Esophagus squamous epithelium (tissue), 5 donors: ENCODE measurements at places on chromosomes 12 and 14.

DNA sequence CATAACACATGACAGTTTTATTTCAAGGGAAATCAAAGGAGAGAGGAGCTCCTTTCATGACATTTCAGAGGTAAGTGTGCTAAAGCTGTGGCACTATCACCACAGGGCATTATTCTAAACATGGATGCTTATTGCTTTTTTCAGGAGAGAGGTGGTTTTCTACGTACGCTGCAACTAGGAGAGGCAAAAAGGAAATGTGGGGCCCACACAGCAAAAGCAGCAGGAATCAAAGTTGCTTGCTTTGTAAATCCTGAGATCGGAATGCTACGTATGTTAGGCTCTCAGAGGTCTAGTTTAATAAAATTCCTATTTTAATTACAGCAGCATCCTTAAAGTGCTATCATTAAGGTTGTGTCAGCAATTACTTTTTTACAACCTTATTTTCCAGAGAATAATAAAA lies 55.0 kb upstream of the GRIP1 start:
- DNase-seq: no peak

GRCh38 chr12:121649819-121650353 lies 19.6 kb downstream of the MORN3 start:
- DNase-seq: no peak

DNA sequence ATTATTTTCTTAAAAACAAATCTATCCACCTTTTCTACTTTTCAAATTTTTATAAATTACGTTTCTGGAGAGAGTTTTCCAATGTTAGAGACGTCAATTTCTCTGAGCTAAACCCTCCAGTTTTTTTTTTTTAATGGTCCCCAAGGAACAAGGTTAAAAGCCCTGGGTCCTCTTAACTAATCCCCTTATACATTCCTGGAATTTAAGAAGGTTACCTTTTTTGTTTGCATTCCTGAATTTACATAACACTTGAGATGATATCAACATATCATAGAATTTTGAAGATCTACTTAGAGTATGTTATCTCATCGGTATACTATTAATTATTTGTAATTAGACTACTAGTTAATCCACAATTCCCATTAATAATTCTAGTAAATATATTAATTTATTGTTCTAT lies 662.2 kb upstream of the LRFN5 start:
- DNase-seq: no peak

GRCh38 chr12:112206944-112207343 lies 81.6 kb downstream of the TRAFD1 start:
- DNase-seq: no peak

DNA sequence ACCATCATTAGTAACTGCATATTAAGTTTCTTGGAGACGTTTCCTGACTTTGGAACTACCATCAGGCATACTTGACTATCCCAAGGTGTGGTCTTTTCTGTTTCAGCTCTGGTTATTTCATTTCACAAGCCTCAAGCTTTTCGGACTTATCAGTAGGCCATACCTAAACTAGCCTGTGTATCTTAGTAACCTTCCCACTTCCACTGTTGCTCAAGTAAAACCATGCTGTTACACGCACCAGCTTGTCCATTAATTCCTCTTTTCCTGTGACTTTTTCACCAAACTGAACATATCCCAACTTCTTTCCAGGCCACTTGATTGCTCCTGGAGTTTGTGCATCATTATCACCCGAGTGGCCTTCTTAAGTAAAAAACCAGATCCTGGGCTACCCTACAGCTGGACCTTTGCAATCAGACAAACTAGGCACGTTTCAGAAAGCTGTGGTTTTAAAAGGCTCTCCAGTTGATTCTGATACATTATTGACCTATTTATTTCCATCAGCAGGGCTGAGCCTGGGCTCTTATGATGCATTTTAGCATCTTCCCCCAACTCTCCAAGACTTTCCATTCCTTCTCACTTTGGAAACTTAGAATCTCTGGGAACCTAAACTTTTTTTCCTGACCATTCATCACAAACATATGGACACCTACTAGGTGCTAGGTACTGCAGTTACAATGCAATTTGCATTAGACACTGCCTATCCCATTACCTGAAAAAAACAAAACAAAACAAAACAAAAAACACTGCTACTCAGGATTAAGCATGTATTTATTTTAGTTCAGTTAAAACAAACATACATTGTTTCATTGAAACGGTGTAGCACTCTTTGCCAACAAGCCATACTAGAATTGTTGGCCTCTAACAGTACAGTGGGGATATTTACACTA lies 14.9 kb downstream of the SLC38A2 start:
- no peak for DNase-seq

DNA sequence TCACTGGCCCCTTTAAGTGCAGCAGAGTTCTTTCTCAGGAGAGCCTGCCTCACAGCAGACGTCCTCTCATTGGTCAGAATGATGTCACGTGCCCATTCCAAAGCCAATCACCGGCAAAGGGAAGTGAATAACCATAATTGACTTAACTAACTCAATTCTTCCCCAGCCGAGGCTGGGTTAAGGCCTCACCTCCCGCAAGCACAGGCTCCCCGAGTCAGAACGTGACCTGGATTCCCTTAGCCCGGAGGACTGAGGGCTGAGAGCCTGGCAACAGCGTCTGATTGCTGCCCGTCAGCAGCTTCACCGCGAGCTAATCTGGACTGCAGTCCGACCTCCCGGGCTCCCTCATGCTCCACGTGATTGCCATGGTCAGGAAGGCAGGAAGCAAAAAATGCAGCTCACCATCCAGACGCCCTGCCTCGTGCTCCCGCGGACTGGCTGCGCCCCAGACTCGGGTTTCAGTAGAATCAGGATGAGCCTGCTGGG lies 92.1 kb upstream of the FZD10 start:
- DNase-seq: no peak

GRCh38 chr12:104248444-104248843 lies 32.9 kb downstream of the TXNRD1 start:
- DNase-seq: no peak

DNA sequence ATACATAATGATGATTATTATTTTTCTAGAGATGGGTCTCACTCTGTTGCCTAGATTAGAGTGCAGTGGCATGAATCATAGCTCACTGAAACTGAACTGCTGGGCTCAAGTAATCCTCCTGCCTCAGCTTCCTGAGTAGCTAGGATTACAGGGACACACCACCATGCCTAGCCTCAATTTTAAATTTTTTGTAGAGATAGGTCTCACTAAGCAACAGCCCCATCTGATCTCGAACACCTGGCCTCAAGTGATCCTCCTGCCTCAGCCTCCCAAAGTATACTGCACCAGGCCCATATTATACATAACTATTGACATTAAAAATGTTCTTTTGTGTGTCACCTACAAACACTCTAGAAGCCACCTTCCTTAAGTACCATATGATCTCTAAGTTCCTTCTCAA lies 3.4 kb downstream of the TXNRD1 start:
- DNase-seq: no peak

GRCh38 chr14:51862860-51863259 lies 2.4 kb downstream of the GNG2 start:
- no peak for DNase-seq

DNA sequence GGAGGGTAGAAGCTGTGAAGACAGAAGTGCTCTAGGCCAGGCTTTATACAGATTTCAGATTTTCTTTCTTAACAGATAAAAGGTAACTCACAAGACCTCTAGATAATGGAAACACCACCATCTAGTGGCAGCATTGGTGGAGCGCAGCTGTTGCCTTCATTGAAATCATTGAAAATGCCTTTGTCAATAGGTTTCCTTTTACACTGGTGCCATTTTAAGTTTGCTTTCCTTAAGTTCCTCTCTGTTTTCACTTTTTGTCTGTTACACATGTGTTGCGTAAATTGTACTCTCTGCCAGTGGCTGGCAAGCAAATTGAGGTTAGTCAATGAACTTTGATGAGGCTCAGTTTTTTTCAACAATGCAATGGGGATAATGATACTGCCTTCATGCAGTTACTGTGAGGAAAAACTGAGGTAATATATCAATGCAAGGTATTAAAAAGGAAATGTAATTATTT lies 31.1 kb downstream of the ALDH1L2 start:
- no peak for DNase-seq

GRCh38 chr12:130506844-130507243 lies 169.2 kb downstream of the PIWIL1 start:
- no peak for DNase-seq

GRCh38 chr12:28294300-28294699 lies 104.0 kb downstream of the CCDC91 start:
- DNase-seq: no peak

- DNase-seq: no peak
Measured at GRCh38 chr12:59548930-59549329, 46.9 kb upstream of the SLC16A7 start.

DNA sequence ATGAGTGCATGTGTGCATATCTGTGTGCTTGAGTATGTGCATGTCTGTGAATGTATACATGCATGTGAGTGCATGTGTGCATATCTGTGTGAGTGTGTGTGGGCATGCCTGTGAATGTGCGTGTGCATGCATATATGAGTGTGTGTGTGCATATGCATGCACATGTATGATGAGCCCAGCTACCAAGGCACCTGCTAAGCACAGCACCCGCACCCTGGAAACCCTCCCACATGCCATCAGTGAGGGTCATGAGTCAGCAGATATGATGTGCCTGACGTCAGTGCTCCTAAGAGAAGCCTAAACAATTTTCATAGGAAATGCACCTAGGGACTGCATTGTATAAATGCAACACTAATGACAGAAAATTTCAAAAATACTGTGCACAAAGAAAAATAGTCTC lies 151.1 kb downstream of the KIF26A start:
- DNase-seq: no peak

GRCh38 chr12:26247873-26248272 lies 52.5 kb downstream of the SSPN start:
- DNase-seq: no peak

DNA sequence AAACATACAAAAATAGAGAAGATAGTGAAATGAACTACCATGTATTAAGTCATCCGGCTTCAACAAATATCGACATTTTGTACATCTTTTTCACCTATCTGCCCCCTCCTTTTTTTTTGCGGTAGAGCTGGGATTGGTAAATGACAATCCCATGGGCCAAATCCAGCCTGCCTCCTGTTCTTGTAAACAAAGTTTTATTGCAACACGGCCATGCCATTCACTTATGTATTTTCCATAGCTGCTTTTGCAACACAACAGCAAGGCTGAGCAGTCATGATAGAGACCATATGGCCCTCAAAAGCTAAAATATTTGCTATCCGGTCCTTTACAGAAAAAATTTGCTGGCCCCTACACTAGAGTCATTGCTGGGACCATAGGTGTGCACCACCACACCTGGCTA lies 58.1 kb upstream of the PLEKHG3 start:
- DNase-seq: no peak

DNA sequence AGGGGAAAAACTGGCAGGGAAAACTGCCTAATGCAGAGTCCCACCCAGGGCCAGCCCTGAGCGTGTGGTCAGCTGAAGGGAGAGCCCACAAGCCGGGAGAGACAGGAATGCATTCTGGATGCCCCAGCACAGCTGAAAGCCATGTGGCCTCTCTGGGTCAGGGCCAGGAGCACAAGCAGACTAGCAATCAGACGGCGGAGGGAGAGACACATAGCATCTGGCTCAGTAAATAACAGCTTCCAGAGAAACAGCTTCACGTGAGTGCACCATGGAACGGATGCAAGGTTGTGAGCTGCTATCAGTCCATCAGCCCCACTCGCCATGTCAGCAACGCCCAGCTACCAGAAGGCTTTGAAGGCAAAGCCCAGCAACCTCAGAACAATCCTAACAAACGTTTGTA lies 28.2 kb upstream of the TMEM106C start:
- no peak for DNase-seq

DNA sequence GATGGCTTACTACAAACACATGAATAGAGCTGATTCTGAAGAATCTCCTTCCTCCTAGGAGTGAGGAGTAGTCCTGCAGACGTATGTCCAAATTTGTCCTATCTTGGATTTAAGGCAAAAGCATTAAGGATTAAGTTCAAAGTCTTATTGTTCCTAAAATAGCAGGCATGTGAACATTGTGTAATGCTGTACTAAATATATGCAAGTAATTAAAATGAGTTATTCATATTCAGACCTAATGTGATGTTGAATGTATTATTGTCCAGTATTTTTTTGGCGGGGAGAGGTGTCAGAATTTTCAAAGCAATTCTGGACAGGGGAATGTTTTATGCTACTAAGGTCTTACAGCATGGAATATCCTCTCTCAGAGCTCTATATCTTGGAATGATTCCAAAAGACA lies 60.7 kb upstream of the STK38L start:
- DNase-seq: no peak

DNA sequence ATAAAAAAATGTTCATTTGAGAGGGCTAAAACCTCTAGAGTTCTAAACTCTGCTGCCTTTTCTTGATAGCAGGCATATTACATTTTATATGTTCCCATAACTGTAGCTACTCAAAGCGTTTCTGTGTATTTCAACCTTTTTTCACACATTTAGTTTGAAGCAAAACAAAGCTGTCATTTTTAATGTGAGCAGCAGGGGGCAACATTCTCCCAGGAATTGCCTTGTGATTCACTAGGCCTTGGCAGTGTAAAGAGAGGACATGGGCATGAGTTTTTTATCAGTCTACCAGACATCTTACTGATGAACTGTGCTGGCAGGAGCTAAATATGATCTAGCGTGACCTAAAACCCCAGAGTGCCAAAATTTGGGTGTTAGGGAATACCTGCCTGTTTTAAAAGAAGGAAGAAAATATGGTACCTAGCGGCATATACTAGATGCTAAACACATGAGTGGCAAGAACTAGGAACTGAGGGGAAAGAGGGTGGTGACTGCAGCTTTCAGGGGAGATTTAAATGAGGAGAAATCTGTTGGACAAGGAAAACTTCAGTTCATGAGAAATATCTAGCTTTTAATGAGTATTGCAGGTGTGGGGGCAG lies 65.3 kb downstream of the IFT43 start:
- DNase-seq: no peak

DNA sequence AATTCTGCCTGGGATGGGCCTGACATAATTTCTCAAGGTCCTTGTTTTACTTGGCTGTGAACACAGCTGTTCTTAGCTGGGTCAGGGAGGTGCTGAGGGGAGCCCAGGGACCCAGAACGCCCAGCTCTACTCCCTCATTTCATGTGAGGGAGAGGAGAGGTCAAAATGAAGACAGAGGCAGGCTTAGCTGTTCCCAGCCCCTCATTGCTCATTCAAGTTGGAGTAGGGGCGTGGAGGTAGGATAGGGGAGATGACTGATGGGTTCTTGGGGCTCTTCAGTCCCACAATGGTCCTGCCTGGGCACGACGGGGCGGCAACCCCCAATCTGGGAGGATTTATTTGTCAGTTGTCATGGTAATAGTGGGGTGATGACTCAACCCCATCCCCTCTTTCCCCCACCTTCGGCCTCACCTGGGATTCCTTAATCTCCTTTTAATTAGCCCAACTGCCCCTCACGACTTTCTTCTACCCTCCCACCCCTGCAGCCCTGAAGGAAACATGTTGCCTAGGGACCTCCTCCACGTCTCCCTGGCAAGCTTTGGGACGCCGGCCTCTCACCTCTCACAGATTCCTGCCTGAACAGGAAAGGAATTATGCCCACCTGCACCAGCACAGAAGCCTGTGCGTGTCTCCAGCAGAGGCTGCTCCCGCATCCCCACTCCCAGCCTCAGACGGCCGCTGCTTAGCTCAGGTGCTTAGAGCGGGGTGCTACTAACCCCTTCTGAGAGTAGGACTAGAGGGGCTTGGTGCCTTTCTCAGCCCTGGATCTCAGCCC lies 10.2 kb downstream of the SPRYD3 start:
- DNase-seq: no peak

- no peak for DNase-seq
Measured at GRCh38 chr14:35193161-35193560, 70.8 kb downstream of the PRORP start.

- DNase-seq: no peak
Measured at GRCh38 chr14:64549791-64550620, at the start of gene PPP1R36. PPP1R36 (plus strand) TSS chr14:64549961; CDS start chr14:64549998, 37 bp downstream.

- DNase-seq: no peak
Measured at GRCh38 chr14:63011623-63012022, 33.6 kb downstream of the KCNH5 start.
